Stimulated activated CD8-positive, alpha-beta memory T cell treated with anti-CD3 and anti-CD28 coated beads, Interleukin-15, amount 100 ng/mL, for 48 hours (primary cell): ENCODE measurements at places on chromosomes 13 and 19.

DNA sequence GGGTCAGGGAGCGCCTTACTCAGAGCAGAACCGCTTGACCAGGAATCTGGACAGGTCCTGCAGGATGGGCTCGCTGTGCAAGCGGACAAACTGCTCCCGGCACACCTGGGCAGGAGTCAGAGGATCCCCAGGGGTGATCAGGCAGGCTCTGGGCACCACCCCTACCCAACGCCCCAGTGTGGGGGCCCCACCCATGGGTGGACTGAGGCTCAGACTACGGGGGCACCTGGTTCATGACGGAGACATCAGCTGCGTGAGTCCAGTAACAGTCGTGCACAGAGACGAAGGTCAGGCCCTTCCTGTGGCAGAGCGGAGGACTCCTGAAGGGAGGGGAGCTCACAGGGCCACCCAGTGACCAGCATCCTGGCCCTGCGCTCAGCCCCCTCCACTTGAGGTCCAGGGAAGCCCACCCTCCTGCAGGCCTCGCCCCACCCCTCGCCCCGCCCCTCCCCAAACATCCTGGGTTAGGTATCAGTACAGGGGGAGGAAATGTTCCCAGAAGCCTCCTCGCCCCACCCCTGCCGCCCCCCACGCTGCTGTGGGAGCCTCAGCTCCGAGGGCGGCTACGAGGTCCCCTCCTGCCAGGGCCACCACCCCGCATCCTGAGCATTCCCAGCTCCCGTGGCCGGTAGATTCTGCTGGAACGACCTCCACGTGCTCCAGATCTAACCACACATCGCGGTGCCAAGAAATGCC lies 15.6 kb downstream of the POLRMT start:
- DNase-seq = no peak

DNA sequence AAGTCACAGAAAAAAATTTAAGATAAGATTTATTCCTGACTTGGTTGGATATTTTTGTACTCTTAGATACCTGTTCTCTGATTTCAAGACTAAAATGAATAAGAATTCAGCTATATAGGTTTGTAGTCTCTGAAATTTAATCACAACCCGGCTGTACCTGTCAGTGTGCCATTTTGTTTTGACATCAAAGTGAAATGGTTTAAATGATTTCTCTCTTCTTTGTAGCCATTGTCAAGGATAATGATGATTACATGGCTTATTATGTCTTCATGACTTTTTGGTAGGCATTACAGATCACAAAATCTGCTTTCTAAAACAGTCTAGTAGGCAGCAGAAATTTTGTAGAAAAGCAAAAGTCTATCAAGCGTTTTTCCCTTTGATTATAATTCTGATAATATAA lies 72.5 kb downstream of the PCDH17 start:
- DNase-seq = no peak

DNA sequence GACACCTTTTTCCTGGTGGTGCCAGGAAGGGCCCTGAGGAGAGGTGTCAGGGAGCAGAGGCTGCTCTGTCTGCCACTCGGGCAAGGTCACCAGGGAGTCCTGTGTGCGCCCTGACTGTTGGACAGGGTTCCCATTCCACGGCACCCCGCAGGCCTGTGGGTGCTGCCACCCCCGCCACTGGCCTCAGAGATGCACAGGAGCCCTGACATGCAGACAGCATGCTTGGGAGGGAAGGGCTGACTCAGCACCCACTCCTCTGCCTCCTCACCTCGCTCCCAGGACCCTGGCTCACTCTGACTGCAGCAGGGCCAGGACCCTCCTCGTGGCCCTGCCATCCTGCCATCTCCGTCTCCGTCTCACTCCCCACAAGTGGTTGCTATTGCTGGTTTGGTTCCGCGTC lies 25.3 kb downstream of the MAU2 start:
- DNase-seq = no peak

GRCh38 chr19:46409191-46409590 lies 4.2 kb downstream of the CCDC8 start:
- no peak for DNase-seq

DNA sequence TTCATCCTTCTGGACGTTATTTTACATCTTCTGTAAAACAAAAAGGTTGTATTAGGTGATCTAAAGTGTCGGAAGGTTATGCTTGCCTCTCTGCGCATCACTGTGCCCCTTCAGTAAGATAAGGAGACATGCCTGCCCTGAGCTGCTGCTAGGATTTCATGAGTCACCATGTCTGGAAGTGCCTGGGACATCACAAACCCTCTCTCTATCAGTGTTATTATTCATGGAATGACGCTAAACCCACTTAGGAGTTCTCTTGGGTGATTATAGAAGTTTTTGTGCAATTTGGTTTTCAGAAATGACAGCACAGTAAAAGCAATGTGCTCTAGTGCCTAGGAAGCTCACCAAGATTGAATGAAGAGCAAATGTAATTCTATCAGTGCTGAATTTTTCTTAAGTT lies 617.7 kb downstream of the DCT start:
- no peak for DNase-seq

DNA sequence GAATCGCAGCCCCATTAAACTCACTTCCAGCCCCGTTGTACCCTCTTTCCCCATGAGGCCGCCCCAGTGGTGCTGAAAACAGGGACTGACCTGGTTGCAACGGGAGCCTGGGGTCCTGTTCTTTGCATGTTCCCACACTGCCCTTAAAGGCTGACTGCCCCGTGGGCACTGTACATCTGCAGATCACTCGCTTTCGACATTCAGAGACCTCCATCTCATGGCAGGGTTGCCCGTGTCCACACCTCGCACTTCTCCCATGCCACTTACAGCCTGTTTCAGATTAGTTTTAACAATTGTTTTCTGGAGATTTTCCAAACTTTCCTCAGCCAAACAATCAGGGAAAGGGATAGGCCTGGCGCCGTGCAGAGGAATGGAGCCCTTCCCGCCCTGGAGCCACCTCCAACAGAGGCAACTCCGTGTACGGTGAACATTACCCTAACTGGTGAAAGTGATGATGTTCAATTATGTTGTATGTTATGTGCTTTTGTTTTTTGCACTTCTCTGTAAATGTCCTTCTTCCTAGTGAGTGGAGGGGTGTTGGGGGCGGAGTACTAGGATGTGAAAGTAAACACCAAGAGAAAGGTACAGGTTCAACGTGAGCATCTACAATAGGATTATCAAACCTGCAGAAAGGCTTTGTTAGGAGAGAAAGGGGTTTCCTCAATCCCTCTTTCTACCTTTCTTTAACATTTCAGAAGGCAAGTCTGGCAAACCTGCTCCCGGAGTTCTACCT lies 262.8 kb downstream of the FOXO1 start:
- DNase-seq = no peak
